ENCODE measurements at places on chromosomes 5 and 9. TPM values are rescaled to one million over a fixed set of nuclear protein-coding genes. Genes with fewer than 3 reads are reported as not detected.

IGIP gene
- total RNA-seq: 3.5 TPM

- H3K27me3 ChIP-seq: peaks cover 62% of the 10 kb centered on the region
- peak overlapping the region; percentile 34 for H3K27ac ChIP-seq
- H3K4me3 ChIP-seq: peak overlapping the region; percentile 49
- peaks cover 8% of the 10 kb centered on the region for H3K4me1 ChIP-seq
- H3K36me3 ChIP-seq: peaks cover 5% of the 10 kb centered on the region
These were observed 4.8 kb downstream of the NR2F1 start for GRCh38 chr5:93587597-93588351.

DNA sequence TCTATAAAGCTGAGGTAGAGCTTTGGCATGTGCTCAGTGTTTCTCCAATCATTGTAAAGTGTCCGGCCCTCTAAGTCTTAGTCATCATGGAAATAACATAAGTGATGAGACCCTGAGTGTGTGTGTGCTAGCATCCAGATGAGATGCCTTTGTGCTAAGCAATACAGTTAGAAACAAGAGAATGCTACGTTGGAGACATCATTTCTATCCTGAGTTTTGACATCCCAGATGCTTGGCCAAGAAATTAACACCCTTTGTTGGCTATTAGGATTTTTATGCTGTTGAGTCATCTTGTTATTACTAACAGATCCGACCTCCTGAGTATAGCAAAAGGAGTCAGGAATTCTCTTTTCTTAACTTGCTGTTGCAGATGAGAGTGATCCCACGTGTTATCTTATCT is 508.0 kb downstream of the GADD45G start:
- H3K27me3 ChIP-seq: peaks cover 22% of the 10 kb centered on the region
- DNase-seq: no peak
- H3K4me3 ChIP-seq: no peak overlapping the region
- H3K27ac ChIP-seq: no peak overlapping the region

GRCh38 chr9:124251605-124252378 is 6.0 kb upstream of the NEK6 start:
- DNase-seq: no peak
- no peak overlapping the region for H3K4me3 ChIP-seq
- peaks cover 41% of the 10 kb centered on the region for H3K4me1 ChIP-seq
- H3K27ac ChIP-seq: no peak overlapping the region

GRCh38 chr9:93132287-93132927 is 1.6 kb downstream of the NINJ1 start:
- H3K27me3 ChIP-seq: peaks cover 2% of the 10 kb centered on the region
- H3K4me1 ChIP-seq: peaks cover 56% of the 10 kb centered on the region
- DNase-seq: no peak
- peak overlapping the region; percentile 91 for H3K27ac ChIP-seq

DNA sequence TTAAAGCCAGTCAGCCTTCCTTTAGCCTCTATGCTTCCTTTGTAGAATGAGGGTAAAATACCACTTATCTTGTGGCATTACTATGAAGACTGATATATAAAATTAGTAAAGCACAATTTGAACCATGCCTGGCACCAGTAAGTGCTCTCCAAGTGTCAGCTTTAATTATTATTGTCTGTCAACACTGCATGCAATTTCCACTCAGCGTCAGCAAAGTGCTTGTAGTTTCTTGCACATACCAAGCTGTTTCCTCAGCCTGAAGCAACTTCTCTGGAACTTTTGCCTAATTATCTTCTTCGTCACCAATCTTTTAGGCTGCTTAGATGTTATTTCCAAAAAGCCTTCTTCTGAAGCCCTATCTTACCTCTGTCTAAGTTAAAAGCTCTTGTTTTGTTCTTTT is 177.3 kb downstream of the CDC42SE2 start:
- peaks cover 52% of the 10 kb centered on the region for H3K36me3 ChIP-seq
- DNase-seq: no peak
- no peaks in the 10 kb centered on the region for H3K27me3 ChIP-seq
- no peak overlapping the region for H3K27ac ChIP-seq

MYMK gene
- total RNA-seq: not detected

DNA sequence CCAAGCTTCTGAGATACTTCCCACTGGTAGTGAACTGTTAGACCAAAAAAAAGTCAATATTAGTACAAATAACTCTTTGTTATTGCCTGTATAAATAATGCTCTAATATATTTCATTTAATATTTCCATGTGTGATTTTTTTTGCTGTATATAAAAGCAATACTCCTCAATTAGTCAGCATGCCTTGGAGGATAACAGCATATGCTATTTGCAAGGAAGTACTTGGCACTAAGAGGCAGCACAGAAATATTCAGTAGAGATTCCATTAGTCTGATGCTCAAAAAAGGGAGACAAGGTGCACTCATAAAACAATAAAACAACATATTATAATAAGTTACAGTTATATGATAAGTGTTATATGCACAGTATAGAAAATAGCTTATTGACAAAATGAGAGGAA is 296.6 kb upstream of the MPDZ start:
- H3K4me3 ChIP-seq: no peak overlapping the region
- DNase-seq: no peak
- no peaks in the 10 kb centered on the region for H3K36me3 ChIP-seq

DNA sequence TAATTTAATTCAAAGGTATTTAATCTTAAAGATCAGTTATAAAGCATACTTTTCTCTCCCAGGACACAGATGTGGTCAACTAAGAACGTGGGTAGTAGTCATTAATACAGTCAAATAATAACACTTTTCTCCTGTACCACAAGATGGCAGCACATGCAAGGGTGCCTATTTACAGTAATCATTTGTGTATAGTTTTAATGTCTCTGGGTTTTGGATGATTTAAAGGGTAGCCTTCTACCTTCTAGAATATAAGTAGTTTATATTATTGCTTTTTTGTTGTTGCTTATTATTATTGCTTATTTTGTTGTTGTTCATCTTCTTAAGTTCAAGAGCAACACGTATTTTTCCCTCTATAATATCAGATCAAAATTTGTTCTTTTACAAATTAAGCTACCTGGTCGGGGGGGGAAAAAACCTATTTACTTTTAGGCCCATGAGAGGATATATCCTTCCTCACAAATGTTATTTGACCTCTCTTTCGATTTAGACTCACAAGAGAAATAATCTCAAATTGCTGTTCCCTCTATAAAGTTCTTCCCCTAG is 59.6 kb upstream of the SLC27A6 start:
- no peaks in the 10 kb centered on the region for H3K36me3 ChIP-seq
- DNase-seq: no peak
- no peaks in the 10 kb centered on the region for H3K27me3 ChIP-seq
- no peaks in the 10 kb centered on the region for H3K4me1 ChIP-seq
- H3K27ac ChIP-seq: no peak overlapping the region

DNA sequence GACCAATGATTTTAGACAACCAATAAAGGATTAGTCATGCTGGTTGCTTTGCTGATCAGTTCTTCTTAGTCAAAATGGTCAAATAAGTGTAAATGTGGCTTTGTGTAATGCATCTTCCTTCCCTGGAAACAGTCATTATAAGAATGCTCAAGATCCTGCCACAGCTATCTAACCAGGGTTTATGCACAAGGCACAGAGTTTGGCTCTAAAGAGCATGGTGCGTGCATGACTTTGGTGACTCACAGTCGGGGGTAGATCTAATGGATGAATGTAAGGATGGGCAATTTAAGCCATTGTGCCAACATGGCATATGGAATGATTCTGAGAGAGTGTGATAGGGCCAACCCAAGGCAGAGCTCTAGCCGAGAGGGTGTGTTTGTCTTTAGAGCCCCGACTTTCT is 6.5 kb downstream of the LIX1 start:
- no peaks in the 10 kb centered on the region for H3K36me3 ChIP-seq
- no peak overlapping the region for H3K27ac ChIP-seq
- no peak overlapping the region for H3K4me3 ChIP-seq
- H3K27me3 ChIP-seq: peaks cover 17% of the 10 kb centered on the region
- DNase-seq: no peak

DNA sequence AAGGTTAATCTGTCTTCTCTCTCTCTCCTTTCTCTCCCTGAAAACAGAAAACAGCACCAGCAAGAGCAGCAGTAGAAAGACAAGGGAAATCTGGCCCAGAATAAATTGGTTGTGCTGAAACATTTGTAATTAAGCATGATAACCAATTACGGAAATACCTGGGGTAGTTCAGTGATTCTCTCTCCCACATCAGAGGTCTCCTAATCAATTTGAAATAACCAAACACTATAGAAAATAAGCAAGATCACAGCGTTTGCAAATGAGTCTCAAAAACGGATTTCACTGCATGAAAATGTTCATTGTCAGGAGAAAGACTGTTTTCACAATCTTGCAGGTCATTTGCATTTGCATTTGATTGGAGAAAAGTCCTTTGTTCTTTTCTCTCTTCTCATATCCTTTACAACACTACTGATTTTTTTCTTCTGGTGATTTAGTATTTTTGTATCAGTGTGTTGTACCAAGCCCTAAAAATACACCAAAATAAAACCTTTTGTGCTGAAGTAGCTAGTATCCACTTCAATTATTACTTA is 36.8 kb upstream of the CDH6 start:
- H3K36me3 ChIP-seq: no peaks in the 10 kb centered on the region
- H3K4me3 ChIP-seq: no peak overlapping the region
- no peak for DNase-seq
- no peak overlapping the region for H3K27ac ChIP-seq
- no peaks in the 10 kb centered on the region for H3K4me1 ChIP-seq
- H3K27me3 ChIP-seq: no peaks in the 10 kb centered on the region

DNA sequence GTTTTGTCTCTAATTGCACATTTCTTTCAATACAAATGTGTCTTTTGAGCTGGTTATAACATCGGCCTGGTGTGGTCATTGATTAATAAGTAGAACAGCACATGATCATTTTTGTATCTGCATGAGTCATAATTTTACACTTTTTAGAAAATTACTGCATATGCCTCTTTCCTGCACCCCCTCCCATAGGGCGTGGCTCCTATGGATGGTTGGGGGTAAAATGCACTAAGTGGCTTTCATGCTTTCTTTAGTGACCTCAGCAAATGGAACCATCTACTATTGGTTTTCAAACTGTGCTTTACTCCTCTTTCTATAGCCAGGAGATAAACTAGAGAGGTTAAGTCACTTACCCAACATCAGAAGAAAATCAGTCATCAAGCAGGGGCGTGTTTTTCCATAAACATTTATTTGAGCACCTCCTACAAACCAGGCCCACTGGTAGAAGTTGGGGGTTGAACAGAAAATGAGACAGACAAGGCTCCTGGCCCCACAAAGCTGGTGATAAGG is 3.8 kb downstream of the ANXA6 start:
- peaks cover 84% of the 10 kb centered on the region for H3K4me1 ChIP-seq
- H3K27ac ChIP-seq: peak overlapping the region; percentile 96
- DNase-seq: no peak
- H3K4me3 ChIP-seq: peak overlapping the region; percentile 74
- H3K27me3 ChIP-seq: no peaks in the 10 kb centered on the region

DNA sequence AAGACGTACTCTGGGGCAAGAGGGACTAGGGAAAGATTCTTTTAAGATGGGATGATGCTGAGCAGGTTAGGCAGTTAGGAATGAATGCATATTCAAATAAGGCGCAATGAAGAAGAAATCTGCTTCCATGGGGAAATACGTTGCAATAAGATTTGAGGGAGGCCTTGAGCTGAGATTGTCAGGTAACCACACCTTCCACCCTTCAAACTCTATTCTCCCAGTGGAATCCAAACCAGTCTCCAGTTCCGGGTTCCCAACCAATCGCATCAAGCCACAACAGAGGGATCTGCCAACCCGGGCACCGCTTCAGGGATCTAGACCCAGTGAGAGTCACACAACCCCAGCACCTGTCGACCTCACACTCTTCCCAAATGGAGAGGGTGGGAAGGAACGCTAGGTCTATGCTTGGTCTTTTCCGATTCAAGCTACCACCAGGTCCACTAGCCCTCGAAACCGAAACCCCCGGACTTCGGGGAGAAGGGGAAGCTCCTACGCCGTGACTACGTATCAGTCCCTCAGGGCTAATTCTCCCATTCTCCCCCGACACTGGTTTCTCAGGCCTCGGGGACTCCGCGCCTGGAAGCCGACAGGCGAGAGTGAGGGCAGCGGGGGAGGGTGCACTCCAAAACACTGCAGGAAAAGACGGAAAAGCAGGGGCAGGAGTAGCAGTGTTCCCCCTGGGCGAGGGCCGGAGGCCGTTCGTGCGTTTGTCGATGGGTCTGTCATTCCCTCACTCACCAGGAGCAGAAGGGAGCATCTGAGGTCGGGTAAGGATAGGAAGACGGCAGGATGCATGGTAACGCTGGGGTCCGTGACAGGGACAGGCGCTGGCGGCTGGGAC is 534 bp downstream of the ERP44 start:
- peaks cover 42% of the 10 kb centered on the region for H3K4me1 ChIP-seq
- DNase-seq: peak; percentile 12
- peaks cover 5% of the 10 kb centered on the region for H3K36me3 ChIP-seq
- no peaks in the 10 kb centered on the region for H3K27me3 ChIP-seq
- peak overlapping the region; percentile 95 for H3K27ac ChIP-seq

UCK1 gene
- total RNA-seq: 26.9 TPM

DNA sequence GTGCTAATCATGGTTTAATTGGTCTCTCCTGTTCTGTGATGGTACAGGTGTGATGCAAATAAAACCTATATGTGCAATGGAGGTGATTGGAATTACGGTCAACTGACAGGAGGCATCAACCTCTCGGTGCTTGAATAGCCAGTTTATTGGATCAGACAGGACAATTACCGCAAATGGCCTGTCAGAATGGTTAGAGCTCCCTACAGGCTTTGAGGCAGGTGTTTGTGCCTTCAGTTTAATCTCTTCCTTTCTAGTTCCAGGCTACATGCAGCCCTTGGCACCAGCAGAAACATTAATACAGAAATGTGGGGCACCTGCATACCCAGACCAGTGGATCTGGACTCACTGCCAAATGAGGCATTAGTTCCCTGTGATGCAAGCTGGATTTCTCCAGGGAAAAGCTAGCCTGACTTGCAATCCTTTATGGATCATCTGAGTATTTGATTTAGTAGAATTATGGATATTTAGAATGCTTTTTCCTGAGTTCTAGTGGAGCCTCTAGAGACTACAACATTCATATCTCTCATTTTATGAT is 128.6 kb downstream of the MAT2B start:
- DNase-seq: no peak
- H3K4me3 ChIP-seq: no peak overlapping the region
- no peaks in the 10 kb centered on the region for H3K4me1 ChIP-seq

- peaks cover 7% of the 10 kb centered on the region for H3K36me3 ChIP-seq
- H3K27me3 ChIP-seq: no peaks in the 10 kb centered on the region
- H3K27ac ChIP-seq: peak overlapping the region; percentile 85
- peak overlapping the region; percentile 34 for H3K4me3 ChIP-seq
- peaks cover 67% of the 10 kb centered on the region for H3K4me1 ChIP-seq
- no peak for DNase-seq
These were observed 3.7 kb upstream of the CD274 start for GRCh38 chr9:5446451-5447236.

DNA sequence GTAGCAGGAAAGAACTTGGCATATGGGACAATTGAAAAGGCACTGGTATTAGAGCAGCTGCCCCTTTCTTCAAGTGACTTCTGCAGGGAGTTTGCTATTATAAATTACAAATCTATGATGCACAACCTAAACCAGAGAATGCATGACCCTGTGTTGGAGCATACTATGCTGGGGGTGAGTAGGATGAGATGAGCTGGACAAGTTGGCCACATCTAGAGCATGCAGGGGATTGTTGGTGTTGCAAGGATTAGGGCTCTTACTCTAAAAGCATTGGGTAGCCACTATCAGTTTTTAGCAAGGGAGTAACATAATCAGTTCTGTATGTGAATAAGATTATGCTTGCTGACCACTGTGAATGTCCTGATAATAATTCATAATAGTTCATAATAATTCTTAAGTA is 186.7 kb downstream of the KIAA0825 start:
- peaks cover 13% of the 10 kb centered on the region for H3K4me1 ChIP-seq
- no peaks in the 10 kb centered on the region for H3K27me3 ChIP-seq

- H3K36me3 ChIP-seq: peaks cover 2% of the 10 kb centered on the region
- H3K4me1 ChIP-seq: no peaks in the 10 kb centered on the region
- H3K4me3 ChIP-seq: no peak overlapping the region
- H3K27me3 ChIP-seq: peaks cover 6% of the 10 kb centered on the region
- no peak for DNase-seq
These were observed 19.8 kb upstream of the MYORG start for GRCh38 chr9:34396276-34397214.
